ENCODE measurements at places on chromosomes 16 and 17. TPM values are rescaled to one million over a fixed set of nuclear protein-coding genes. Genes with fewer than 3 reads are reported as not detected.

- DNase-seq = no peak
Observed at GRCh38 chr17:56172517-56172982, 19.3 kb downstream of the ANKFN1 start.

DNA sequence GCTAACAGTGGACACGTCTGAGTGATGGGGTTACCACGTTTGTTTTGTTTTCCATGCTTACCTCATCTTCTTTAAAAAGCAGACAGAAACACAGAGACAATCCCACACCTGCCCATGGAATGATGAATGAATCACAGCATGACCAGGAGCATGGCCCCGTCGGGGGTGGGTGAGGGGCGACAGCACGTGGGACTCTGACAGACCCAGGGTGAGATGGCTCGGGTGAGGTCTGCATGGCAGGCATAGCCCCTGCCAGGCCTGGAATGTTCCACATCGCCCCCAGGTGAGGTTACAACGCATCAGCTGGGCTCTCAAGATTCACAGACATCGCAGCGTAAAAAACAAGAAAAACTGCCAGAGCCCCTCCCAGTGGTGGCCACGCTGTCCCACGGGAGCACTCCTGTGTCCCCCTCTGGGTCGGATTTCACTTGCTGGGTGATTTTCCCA, 18.1 kb downstream of the SLC7A5 start:
- no peak for DNase-seq

- DNase-seq = no peak
Observed at GRCh38 chr17:44218344-44219107, 949 bp downstream of the UBTF start.

- no peak for DNase-seq
Observed at GRCh38 chr16:86794216-86794864, 216.0 kb downstream of the FOXL1 start.

- DNase-seq = no peak
Observed at GRCh38 chr16:65908568-65908967, 457.9 kb upstream of the CDH5 start.

GRCh38 chr16:85412911-85413520, 200.1 kb upstream of the GSE1 start:
- DNase-seq = no peak

GRCh38 chr16:64365448-64365931, 756.4 kb downstream of the CDH11 start:
- no peak for DNase-seq

DNA sequence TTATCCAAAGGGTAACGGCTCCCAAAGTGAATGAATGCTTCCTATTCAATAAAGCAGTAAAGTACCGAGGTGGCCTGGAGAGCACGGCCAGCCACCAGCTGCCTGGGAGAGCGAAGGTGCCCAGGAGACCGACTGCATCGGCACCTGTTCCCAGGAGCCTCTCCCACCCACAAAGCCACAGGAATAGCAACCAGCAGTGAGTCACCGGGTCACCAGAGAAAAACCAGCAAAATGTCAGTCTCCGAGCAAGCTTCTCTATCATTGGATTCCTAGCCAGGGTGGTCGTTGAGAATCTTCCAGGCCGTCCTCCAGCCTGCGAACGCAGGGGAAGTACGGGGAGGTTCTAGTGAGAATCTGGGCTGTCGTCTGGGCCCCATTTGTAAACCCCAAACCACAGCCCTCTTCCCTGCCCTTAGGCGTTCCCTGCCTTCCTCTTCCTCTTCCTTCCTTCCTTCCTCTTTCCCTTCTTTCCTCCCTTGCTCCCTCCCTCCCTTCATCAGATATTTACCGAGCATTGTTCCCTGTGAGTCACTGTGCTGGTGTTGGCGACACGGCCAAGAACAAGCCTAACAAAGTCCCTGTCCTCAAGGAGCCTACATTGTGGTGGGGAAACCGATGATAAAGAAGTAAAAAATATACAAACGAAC, 114.6 kb downstream of the SLC39A11 start:
- DNase-seq = no peak

DNA sequence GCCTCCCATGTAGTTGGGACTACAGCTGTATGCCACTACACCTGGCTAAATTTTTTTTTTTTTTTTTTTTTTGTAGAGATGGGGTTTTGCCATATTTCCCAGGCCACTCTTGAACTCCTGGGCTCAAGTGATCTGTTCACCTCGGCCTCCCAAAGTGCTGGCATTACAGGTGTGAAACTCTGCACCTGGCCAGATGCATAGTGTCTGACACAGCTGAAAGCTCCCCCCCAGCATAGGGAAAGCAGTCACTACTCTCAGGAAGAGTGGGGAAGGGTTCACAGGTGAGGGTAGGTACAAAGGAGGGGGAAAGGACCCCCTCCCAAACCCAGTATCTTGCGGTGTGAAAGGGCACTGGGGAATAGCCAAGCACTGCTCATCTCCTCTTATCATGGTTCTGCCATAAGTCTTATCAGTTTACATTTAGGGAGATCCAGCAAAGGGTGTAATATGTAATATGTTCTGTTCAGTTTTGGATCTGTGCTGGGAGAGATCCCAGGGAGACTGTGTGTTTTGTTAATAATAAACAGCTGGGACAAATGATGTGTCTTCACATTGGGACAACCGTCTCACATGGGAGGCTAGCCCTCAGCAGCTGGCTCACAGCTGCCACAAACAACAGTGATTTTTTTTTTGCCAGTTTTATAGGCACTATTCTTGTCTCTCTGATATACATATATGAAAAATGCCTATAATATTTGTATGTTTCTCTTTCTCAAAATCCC, 6.8 kb upstream of the CAVIN1 start:
- no peak for DNase-seq

GRCh38 chr16:54291656-54292487, 5.3 kb upstream of the IRX3 start:
- no peak for DNase-seq

- DNase-seq = no peak
Observed at GRCh38 chr16:79687249-79688130, 87.0 kb upstream of the MAF start.

DNA sequence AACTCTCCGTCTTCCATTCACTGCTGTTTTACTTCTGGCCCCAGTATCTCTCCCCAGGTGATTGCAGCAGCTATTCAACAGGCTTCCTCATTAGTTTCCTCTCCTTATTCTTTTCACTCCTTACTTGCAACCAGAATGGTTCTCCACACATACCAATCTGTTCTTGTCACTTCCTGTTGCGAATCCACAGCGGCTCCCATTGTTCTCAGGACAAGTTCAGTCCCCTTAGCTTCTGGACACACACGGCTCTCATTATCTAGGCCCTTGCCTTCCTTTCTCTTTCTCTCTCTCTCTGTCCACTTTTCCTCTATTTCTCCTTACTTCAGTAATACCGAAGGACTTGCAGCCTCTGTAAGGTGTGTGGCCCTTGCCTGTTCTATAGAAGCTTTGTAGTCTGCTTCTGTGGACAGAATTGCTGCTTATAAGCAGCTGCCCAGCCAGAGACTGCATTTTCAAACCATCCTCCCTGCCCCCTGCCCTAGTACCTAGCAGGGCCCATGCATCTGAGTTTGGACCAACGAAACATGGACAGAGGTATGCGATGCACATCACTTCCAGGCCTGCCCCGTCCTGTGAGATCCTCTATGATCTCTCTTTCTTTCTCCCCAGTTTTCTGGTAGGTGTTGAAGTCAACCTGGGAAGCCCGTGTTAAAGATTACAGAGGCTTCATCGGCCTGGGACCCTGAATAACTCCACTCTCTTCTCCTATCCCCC, 45.7 kb downstream of the VAT1L start:
- peak; percentile 72 for DNase-seq

GRCh38 chr16:7745276-7745675, 412.6 kb downstream of the RBFOX1 start:
- DNase-seq = no peak

GRCh38 chr16:85729452-85730185, 21.3 kb downstream of the C16orf74 start:
- DNase-seq = no peak

- DNase-seq = no peak
Observed at GRCh38 chr16:4888428-4889135, 41.3 kb downstream of the UBN1 start.

DNA sequence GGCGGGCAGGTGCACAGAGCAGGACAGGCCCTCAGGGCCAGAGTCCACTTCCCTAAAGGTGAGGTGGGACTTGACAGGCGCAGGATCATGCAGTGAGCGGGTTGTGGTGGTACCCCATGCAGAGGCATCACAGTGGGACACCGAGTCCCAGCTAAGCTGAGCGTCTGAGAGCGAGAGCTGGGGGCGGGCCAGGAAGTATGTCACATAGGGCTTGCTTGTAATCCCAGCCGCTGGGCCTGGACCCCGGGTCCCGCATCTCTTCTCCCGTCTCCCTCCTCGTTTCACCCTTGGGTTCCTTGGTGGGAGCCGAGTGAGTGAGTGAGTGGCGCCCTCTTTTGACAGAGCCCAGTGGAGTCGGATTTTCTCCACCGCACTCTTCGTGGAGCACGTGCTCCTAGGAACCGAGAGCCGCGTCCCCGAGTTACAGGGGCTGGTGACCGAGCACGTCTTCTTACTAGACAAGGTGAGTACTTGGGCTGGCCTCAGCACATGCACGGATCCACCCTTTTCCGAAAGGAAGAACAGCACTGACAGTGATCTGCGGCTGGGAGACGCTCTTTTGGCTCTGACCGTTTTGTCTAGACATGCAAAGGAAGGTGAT, 50.8 kb upstream of the ENDOV start:
- no peak for DNase-seq

GRCh38 chr17:21774263-21774662, 81.9 kb downstream of the KCNJ18 start:
- no peak for DNase-seq

GRCh38 chr16:12672986-12673385, 130.7 kb downstream of the CPPED1 start:
- DNase-seq = no peak

DNA sequence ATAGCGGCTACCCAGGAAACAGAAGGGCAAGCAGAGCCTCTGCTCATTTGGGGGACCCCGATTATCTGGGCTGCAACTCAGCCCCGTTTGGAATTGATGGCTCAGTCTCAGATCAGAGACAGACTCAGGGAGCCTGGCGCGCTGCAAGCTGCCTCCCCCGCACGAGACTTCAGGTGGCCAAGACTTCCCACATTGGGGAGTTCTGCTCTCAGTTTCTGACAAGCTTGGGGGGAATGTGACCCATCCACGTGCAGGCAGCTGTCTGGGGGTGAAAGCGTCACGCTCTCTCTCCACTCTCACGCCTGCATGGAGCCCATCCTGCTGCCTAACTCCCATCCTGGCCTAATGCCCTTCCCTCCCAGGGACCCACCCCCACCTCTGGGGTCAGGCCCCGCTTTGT, 157.6 kb upstream of the GSE1 start:
- DNase-seq = no peak

DNA sequence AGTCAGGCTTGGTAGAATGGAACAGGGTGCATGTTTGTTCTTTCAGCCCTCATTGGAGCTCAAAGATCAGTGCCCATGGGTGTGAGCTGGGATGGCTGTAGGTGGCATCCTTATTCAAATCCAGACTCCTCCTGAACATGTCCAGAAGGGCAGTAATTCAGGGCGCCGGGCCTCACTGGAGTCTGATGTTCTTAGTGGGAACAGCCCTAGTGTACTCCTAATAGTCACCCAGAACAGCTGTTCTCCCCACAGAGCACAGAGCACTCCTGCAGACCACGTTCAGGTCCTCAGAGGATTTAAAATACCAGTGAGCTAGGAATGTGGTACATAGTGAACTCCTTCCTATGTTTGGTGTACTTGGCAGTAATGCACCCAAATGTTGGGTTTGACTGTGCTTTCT, 96.2 kb downstream of the BANP start:
- no peak for DNase-seq

DNA sequence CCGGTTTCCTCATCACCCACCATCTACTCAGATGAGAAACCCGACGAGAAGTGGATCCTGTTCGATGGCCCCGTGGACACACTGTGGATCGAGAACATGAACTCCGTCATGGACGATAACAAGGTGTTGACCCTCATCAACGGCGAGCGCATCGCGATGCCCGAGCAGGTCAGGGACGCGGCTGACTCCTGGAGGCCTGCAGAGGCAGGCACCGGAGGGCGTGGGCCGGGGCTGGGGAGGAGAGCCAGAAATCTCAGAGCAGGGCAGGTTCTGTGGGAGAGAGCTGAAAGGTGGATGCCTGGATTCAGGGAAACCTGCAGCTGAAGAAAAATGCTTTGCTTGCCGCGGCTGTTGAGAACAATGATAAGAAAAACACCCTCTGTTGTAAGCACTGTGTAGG, 47.2 kb upstream of the KDM6B start:
- no peak for DNase-seq

DNA sequence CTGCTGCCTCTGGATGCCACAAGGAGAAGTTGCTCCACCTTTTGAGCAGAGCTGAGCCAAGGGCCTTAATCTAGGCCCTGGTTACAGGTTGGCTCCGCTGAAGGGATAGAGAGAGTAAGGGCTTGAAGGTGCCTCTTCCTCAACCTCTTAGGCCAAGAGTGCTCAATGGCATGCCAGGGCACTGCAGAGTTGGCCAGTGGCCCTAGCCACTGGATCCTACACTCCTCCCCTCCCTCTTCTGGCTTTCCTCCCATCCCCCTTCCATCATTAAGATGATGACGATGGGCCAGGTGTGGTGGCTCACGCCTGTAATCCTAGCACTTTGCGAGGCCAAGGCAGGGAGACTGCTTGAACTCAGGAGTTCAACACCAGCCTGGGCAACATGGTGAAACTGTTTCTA, 50.5 kb downstream of the MYO18A start:
- no peak for DNase-seq

DNA sequence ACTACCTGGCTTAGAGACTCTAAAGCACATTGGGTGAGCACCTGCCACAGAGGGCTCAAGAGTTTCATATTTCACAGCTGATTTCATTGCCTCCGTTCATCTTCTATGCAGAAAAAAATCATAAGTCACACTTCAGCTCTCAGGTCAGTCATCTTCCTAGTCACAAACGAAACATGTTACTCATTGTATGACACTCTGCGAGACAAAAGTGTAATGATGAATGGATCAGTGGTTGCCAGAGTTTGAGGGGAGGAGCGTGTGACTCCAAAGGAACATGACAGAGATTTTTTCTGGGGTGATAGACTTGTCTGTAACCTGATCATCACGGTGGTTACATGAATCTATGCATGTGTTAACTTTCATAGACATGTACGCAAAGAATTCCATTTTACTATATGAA, 195.2 kb upstream of the CNTNAP4 start:
- DNase-seq = no peak

- DNase-seq = no peak
Observed at GRCh38 chr17:37292429-37293139, 83.2 kb upstream of the C17orf78 start.

- DNase-seq = no peak
Observed at GRCh38 chr16:81394416-81394815, 50.2 kb upstream of the CMIP start.

The UBE2O gene
- total RNA-seq = 33.5 TPM

The ICAM2 gene
- total RNA-seq = 1,319 TPM

The OSBPL7 gene
- 14.4 TPM for total RNA-seq

The TUBD1 gene
- total RNA-seq = 5.0 TPM

The ZNF287 gene
- 3.2 TPM for total RNA-seq

The KREMEN2 gene
- 0.15 TPM for total RNA-seq

The ATF7IP2 gene
- total RNA-seq = 14.9 TPM

The ASB16 gene
- total RNA-seq = 0.15 TPM

The CLEC18C gene
- total RNA-seq = not detected

The TMEM132E gene
- total RNA-seq = not detected

The KRT39 gene
- total RNA-seq = not detected

The ALOXE3 gene
- total RNA-seq = not detected

The MFSD6L gene
- not detected for total RNA-seq

The SDK2 gene
- 1.4 TPM for total RNA-seq

The AKAP10 gene
- total RNA-seq = 16.7 TPM

The SLC5A11 gene
- total RNA-seq = 0.29 TPM

The PGS1 gene
- total RNA-seq = 84.0 TPM

The SGCA gene
- total RNA-seq = not detected

All from glomerular endothelial cell (primary cell).